ENCODE measurements at places on chromosomes 4 and X.

GRCh38 chr4:139933104-139933503, 220.9 kb downstream of the MAML3 start:
- no peak for DNase-seq

- DNase-seq = no peak
Measured at GRCh38 chr4:55409468-55410171, 13.9 kb downstream of the TMEM165 start.

GRCh38 chrX:124042042-124042441, 80.5 kb downstream of the STAG2 start:
- DNase-seq = no peak

- DNase-seq = no peak
Measured at GRCh38 chrX:10893976-10894375, 217.2 kb upstream of the HCCS start.

GRCh38 chr4:91267543-91267942, 1036.2 kb upstream of the GRID2 start:
- DNase-seq = no peak

DNA sequence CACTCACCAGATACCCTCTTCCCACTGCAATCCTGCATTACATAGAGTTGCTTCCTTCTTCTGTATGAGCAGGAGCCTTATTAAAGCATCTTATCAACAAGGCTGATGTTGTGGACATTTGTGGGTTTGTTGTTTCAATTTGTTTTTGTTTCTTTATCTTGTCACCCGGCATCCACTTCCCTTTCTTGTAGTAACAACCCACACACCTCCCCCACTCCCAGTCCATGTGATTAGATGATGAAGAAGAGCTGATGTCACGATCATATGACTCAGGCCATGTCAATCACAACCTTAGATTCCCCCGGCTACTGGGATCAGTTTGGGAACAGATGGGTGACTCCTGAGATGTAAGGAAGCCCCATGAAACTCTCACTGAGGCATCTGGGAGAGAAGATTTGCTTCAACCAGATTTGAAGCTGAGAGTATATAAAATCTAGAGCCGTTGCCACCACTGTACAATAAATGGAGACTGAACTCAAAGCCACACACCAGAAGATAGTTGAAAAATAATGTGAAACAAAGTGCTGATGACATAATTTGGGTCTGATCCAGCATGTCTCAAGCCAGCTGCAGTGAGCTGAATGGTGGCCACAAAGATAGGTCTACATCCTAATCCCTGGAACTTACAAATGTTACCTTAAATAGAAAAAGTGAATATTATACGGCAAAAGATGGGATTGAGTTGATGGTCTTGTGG, 34.1 kb upstream of the SRD5A3 start:
- DNase-seq = peak; percentile 40

- no peak for DNase-seq
Measured at GRCh38 chrX:17511556-17511955, 136.6 kb downstream of the NHS start.

- no peak for DNase-seq
Measured at GRCh38 chr4:163121689-163122088, 45.0 kb downstream of the NAF1 start.

GRCh38 chr4:116005806-116006088, 892.3 kb upstream of the NDST4 start:
- no peak for DNase-seq

GRCh38 chr4:177177541-177178081, 132.1 kb upstream of the NEIL3 start:
- no peak for DNase-seq

DNA sequence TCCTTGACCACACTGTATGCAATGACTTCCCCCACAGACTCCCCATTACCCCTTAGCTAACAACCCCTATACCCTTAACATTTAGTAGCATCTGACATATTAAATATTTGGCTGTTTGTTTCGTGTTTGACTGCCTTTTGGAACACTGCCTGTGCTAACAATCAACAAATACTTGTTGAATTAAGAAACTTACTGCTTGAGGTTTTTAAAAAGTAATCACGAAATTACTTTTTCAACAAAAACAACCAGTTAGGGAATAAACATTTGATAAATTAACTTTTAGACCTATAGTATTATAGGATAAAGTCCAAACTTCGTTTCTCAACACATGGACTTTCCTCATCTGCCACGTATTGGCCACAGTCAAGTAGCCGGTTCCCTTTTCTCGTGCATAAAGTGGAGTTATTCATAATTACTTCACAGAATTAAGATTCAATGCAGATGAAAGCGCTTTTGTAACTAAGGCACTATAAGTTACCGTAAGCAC, 555 bp upstream of the ELMOD2 start:
- no peak for DNase-seq

- DNase-seq = no peak
Measured at GRCh38 chrX:75547783-75548182, 24.9 kb upstream of the ZDHHC15 start.

GRCh38 chrX:46820391-46821100, 16.3 kb upstream of the RP2 start:
- no peak for DNase-seq

DNA sequence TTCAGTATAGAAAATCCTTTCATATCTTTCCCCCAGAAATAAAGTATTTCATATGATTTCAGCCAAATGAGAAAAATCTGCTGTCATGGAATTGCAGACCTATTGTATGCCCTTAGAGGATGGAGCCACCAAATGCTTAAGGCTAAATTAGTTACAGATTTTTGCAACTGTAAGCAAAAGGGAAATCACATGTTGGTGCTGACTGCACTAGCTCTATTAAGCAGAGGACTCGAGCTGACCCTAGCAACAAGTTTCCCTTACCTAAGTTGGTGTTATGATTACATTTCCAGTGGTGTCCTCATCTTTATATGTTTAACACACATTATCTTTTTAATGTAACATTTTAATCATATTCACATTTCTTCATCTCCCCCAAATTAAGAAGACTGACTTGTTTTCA, 58.3 kb upstream of the DOCK11 start:
- no peak for DNase-seq

- peak; percentile 16 for DNase-seq
Measured at GRCh38 chr4:7929118-7929951, 10.3 kb downstream of the AFAP1 start.

- no peak for DNase-seq
Measured at GRCh38 chrX:101693476-101693875, 33.8 kb upstream of the ARMCX2 start.

GRCh38 chrX:110851780-110852179, 56.2 kb upstream of the CHRDL1 start:
- no peak for DNase-seq

DNA sequence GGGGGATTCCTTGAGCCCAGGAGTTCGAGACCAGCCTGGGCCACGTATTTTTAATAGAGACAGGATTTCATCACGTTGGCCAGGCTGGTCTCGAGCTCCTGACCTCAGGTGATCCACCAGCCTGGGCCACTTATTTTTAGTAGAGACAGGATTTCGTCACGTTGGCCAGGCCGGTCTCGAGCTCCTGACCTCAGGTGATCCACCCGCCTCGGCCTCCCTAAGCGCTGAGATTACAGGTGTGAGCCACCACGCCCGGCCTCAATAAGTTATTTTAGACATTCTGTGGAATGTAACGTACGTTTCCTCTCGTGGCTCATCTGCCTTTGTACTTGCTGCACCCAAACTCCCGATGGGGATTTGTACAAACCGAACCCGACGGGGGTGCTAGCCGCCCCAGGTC, 8.8 kb downstream of the ASMT start:
- no peak for DNase-seq

DNA sequence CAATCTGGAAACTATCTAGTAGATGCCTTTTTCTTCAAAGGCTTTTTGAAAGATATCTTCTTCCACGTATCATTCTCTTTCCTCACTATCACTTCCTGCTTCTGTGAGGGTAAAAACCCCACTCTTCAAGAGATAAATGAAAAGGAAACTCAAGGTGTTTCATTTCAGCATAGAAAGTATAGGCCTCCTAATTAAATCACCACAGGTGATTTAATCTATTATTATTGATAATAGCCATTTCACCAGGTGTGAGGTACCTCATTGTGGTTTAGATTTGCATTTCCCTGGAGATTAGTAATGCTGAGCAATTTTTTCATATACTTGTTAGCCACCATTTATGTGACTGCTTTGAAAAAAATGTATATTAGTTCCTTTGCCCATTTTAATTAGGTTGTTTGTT, 92.0 kb upstream of the EMCN start:
- DNase-seq = no peak

DNA sequence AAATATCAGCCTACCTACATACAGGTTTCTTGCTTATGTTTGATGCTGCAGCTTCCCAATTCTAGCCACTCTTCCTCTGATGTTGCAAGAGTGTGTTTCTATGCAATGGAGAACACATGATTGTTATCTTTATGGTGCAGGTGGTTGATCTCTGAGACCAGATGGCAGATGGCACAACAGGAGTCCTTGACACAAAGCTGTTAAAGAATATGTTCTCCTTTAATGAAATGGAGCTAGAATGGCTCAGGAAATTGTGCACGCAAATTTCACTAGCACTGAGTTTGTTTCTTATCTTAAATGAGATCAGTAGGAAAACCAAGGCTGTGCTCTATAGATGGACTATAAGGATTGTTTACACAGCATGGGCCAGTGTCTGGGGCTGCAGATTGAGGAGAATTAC, 29.9 kb upstream of the TTC29 start:
- no peak for DNase-seq

DNA sequence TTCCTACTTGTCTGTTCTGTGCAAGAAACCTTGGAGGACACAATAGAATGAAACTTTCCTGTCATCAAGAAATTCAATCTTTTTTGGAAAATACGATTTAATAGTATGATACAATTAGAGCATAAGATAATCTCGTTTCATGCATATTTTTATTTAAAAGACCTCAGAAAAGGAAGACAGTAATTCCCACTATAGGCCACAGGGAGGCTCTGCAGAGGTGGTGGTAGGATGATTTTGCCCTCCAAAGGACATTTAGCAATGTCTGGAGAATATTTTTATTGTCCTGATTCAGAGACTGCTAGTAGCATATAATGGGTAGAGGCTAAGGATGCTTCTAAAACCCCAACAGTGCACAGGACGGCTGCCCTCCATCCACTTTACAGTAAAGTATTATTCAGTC, 68.7 kb downstream of the PAK3 start:
- DNase-seq = no peak

GRCh38 chr4:41590591-41590990, 52.6 kb downstream of the LIMCH1 start:
- peak; percentile 4 for DNase-seq

GRCh38 chr4:164383358-164384220, 370.3 kb upstream of the SMIM31 start:
- DNase-seq = peak; percentile 87

- DNase-seq = no peak
Measured at GRCh38 chr4:112234952-112235609, 3.5 kb downstream of the AP1AR start.

- no peak for DNase-seq
Measured at GRCh38 chr4:118774989-118775388, 60.9 kb downstream of the SEC24D start.

DNA sequence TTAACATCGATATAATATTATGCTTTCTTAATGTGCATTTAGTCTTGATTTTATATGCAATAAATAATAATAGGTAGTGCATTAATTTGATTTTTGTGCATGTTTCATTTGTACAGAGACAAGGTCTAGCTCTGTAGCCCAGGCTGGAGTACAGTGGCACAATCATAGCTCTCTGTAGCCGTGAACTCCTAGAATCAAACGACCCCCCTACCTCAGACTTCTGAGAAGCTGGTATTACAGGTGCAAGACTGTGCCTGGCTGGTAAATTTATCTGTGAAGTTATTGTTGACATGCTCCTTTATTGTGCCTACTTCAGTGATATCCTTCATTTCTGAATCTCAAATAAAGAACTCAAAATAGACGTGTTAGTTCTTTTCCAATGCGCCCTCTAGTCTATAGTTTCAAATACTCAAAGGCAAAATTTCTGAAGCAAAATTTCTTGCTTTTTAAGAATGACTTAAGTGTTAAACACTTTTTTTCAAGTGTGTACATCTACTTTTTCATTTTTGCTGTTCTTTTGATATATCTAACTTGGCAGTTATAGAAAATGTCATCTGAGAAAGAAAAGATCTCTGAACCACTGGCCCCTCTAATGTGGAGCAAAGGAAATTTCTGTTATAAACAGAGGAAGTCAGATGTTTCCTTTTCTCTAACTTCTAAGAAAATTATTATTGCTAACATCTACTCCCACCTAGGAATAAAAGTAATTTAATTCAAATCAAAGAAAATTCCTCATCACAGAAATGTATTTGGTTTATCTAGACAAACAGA, 28.3 kb upstream of the GUCY1A1 start:
- no peak for DNase-seq

- no peak for DNase-seq
Measured at GRCh38 chrX:135556055-135556454, 35.6 kb downstream of the INTS6L start.

DNA sequence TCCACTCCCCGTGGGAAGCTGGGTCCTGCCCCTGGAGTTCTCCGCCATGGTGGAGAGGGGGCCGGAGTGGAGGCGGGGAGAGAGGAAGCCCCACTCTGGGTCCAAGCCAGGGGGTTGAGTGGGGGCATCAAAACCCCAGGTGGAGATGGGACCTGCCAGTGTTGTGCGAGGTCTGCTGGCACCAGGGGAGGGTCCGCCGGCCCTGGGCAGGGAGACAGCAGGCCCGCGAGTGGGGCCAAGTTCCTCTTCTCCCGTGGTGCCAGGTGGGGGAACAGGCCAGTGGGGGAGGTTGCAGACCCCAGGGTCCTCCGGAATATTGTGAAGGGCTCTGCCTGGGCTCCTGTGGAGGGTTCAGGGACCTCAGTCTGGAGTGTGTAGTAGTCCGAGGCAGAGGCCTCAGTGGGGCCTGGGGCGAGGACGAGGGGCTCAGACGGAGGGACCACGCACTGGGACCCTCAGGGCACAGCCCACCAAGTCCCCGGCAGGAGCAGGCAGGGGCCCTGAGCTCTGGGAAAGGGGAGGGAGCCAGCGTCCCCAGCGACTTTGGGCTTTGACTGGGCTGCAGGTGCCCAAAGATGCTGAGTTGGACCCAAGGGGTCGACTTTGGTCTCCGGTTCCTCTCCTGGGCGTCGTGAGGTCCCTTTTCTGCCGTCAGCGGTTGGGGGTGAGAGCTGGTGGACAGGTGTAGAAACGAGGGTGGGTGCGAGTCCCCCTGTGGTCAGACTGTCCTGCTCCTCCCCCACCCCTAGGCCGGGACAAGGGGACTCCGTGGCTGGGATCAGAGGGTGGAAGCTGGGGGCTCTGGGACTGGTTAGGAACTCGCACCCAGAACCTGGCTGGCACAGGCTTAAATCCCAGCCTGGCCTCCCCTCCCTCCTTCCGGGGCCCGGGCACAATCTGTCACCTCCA, 43.8 kb upstream of the NKX1-1 start:
- no peak for DNase-seq

DNA sequence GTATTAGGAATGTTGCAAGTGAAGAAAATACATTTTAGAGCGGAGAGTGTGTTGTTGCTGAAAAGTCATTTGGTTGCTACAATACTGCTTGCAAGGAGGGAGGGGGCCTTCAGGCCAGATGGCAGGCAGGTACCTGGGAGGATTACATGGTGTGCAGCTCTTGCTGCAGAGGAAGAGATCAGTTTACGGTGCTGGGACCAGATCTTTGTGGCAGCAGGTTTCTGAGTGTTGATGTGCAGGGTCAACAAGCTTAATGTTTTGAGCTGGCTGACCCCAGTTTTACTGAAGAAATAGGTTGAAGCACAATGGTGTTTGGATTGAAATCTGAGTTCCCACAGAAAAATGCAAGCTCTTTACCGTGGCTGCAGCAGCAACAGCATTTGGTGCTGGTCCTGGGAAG, 96.4 kb upstream of the DDIT4L start:
- no peak for DNase-seq

Measured in anterior cingulate cortex (tissue), 58 donors.